ENCODE measurements at places on chromosomes 7 and 10.

GRCh38 chr7:25906003-25906402 lies 246.0 kb upstream of the NFE2L3 start:
- DNase-seq: no peak

DNA sequence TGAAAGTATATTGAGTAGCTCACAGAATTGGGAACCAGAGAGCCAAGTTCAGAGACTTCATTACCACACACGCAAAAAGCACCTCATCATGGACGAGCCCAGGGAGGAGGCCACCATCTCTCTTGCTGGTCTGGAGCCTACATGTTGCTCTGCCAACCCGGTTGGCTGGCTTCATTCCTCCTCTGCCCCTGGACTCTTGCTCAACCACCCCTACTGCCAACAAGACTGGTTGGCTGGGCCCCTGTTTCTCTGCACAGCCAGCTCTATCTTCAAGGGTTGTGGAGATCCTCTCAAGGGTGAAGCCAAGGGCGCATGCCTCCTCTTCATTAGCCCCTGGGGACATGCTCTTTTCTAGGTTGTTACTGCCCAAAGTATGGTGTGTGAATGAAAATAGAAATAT lies 142.7 kb downstream of the JCAD start:
- no peak for DNase-seq

GRCh38 chr7:70285187-70285586 lies 686.9 kb downstream of the AUTS2 start:
- no peak for DNase-seq

DNA sequence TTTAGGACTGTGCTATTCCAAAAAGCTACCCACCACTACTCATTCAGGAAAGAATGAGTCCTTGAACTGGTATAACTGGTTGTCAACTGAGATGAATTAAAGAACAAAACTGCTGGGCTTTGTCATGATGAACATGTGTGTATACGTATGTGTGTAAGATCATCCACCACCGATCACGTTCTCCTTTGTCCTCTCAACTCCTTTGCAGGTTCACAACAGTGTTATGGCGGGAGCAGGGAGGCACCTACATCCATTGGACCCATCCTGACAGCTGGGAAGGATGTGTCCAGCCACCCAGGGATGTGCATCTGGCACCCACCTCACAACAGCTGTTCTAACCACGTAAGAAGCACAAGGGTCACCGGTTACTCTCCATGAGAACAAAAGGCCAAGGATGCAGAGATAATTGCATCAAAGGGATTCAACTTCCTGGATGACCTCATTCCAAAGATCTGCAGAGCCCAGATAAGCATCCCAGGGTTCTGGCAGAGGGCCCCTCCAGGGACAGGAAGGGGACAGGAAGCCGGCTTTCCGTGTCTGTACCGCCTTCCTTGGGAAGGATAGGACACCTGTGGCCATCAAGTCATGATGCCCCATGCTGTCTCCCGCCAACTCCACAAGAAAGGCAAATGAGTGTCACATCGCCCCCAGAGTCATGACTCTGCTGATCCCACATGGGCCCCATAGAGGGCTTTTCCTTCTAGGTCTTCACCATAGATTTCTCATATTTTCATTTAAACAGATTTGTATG lies 66.1 kb downstream of the STEAP1B start:
- peak; percentile 58 for DNase-seq

GRCh38 chr7:140364819-140365218 lies 33.5 kb downstream of the SLC37A3 start:
- no peak for DNase-seq

GRCh38 chr10:6558759-6559461 lies 21.2 kb downstream of the PRKCQ start:
- no peak for DNase-seq

DNA sequence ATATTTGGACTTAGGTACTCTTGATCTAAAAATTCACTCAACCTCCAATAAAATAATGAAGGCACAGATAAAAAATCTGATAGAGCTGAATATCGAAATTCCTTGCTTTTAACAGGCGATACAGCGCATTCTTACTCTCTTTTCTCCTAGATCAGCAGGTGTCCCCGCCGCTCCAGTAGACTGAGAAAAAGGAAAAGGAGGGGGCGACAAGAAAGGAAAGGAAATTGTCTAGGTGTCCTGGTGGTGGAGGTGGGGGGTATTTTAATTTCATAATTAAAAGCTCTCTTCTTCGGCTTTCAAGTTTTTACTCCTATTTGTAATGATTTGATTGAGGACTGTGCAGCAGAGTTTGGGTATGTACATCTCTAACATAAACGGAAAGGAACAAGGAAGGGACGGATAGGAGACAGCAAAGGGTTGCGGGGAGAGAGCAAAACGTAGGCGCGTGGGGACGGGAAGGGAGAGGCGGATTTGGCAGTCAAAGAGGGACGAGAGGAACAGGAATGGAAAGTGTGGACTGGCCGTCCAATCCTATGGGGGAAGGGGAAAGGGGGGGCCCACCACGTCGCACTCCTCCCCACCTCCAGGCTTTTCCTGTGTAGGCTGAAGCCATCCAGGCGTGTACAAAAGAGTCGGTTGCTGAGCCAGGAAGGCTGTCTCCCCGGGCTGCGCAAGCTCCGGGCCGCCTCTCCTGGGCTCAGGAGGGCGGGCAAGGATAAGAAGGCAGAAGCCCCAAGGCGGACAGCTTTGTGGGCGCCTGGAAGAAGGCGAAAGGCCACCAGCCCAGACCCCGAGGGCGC lies 875 bp upstream of the HECTD2 start:
- peak; percentile 93 for DNase-seq

GRCh38 chr10:119319161-119319919 lies 112.0 kb downstream of the GRK5 start:
- DNase-seq: no peak

Data from right atrium auricular region (tissue), 2 donors.